CD8-positive, alpha-beta T cell (primary cell): ENCODE measurements at places on chromosomes 3 and 15.

- no peak for DNase-seq
Observed at GRCh38 chr3:27160779-27161287, 208.3 kb downstream of the NEK10 start.

GRCh38 chr3:94379264-94379663 is 316.4 kb downstream of the NSUN3 start:
- DNase-seq, result no peak

GRCh38 chr15:75367406-75367912 is 948 bp downstream of the MAN2C1 start:
- no peak for DNase-seq

DNA sequence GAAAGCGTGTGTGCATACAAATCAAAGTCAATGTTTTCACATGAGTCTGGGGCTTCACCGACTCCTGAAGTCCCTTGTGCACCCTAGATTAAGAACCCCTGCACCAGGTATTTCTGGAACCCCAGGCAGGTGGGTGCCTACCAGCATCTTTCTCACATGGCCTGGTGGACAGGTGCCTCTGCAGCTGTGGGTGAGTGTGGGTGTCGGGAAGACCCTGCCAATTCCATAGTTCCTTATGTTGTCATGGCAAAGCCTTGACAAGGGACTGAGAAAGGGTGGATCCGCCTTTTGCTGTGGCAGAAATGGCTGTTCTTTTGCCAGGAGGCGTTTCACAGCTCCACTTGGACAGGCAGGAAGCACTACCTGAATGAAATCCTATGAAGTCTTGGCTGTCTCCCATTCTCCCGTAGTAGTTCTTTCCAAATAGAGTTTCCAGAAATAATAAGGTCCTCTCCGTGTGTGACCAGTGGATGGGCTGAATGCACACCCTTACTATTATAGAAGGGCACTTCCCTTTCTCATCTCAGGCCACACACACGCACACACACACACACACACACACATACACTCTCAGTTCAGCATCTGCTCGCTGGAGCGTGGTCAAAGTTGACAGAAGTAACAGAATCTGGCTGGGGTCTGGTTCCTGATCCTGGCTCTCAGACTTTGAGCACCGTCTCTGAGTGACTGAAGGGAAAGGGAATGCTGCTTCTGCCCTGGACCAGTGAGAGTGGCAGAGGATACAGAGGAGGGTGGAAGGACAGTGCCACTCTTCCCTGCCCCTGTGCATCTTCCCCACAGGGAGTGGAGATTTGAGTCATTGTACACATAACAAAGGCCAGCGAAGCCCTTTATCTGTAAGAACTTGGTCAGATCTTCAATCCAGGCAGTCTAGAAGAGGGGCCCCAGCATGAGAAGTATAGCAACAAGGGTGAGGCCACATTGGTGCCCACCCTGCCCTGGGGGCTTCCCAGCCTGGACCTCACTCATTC is 38.7 kb downstream of the PDIA5 start:
- DNase-seq, result no peak
